NCI-H446 treated with DMSO at 0.1 percent for 48 hours (cell line): ENCODE measurements at places on chromosomes 11 and 22.

DNA sequence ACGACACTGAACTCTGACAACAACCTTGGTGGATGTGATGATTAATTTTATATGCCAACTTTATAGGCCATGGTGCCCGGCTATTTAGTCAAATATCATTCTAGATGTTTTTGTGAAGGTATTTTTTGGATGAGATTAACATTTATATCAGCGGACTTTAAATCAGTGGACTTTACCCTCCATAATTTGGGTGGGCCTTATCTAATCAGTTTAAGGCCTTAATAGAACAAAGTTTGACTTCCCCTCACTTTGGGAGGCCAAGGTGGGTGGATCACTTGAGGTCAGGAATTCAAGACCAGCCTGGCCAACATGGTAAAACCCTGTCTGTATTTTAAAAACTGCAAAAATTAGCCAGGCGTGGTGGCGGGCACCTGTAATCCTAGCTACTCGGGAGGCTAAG lies 4.0 kb downstream of the PRCP start:
- DNase-seq: no peak

- no peak for DNase-seq
Observed at GRCh38 chr11:627308-627576, 261 bp upstream of the SCT start.

DNA sequence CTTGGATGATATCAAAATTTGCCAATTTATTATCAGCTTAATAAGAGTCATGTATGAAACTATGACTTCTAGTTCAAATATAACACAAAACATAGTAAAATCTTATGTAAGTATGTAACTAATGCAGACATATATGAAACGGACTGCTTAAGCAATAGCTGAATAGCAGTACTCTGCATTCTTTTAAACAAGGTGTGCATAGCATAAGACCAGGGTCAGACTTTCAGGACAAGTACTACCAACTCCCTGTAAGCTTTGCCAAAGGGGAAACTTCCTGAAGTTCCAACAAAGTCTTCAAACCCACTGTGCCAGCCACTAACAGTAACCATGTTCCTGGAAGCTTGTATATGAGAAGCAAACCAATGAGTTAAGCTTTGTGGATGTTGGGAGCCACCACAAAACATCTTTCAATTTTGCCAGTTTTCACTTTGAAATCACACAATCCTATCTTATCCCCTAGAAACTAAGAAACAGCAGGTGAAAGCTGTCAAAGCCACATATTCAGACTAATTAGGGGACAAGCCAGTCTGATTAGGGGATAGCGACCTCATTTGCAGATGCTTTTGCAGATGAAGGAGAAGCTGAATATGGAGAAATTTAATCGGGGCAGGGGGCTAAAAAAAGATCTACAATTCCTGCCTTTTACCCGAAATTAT lies 13.3 kb downstream of the RBFOX2 start:
- DNase-seq: no peak

- no peak for DNase-seq
Observed at GRCh38 chr11:128532572-128533091, 54.7 kb downstream of the ETS1 start.

- no peak for DNase-seq
Observed at GRCh38 chr11:75795276-75796090, 19.5 kb upstream of the UVRAG start.

DNA sequence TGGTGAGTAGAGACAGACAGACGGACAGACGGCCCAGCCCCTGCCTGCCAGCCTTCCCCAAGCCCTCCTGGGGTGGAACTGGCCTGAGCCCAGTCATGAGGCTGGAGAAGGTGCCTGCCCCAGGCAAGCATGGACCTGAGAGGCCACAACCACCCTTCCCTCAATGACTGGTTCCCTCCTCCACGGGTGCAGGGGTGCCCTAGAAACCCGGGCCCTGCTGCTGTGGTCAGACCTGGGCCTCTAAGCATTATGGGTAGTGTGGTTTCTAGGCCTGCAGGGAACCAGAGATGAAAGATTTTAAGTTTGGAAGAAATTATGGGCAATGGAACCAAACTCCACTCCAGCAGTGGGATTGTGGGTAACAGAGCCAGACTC lies 13.5 kb downstream of the RHBDD3 start:
- no peak for DNase-seq
